Progenitor cell of endocrine pancreas (in vitro differentiated cells): ENCODE measurements at places on chromosomes 12 and 14. TPM values are rescaled to one million over a fixed set of nuclear protein-coding genes. Genes with fewer than 3 reads are reported as not detected.

WNT1 gene
- not detected in 2 replicates for total RNA-seq

CD163L1 gene
- total RNA-seq: 1.1 TPM in 2 replicates

NPFF gene
- not detected in 2 replicates for total RNA-seq

KRT82 gene
- not detected in 2 replicates for total RNA-seq

SIX4 gene
- total RNA-seq: 20.4 and 21.7 TPM in 2 replicates

SPTLC2 gene
- 53.6 and 54.2 TPM in 2 replicates for total RNA-seq

ASCL1 gene
- 8.3 and 8.4 TPM in 2 replicates for total RNA-seq

SERPINA10 gene
- 2.6 and 3.2 TPM in 2 replicates for total RNA-seq

HECTD1 gene
- total RNA-seq: 154 and 163 TPM in 2 replicates

TNFRSF1A gene
- total RNA-seq: 67.5 and 68.8 TPM in 2 replicates

C1S gene
- 4.1 and 4.8 TPM in 2 replicates for total RNA-seq

CLEC4A gene
- total RNA-seq: 0.36 and 1.0 TPM in 2 replicates

TOMM20L gene
- 0.55 TPM in 1 of 2 replicates, not detected in the other for total RNA-seq

PTPRQ gene
- total RNA-seq: 0.16 and 0.19 TPM in 2 replicates

SIX6 gene
- total RNA-seq: not detected in 2 replicates

AJUBA gene
- 97.1 and 104 TPM in 2 replicates for total RNA-seq

AQP5 gene
- 1.8 and 2.0 TPM in 2 replicates for total RNA-seq

ZBTB39 gene
- total RNA-seq: 20.7 and 20.8 TPM in 2 replicates

ARF3 gene
- total RNA-seq: 135 and 149 TPM in 2 replicates

GNB3 gene
- 5.6 and 7.0 TPM in 2 replicates for total RNA-seq

CARMIL3 gene
- total RNA-seq: 4.3 and 4.9 TPM in 2 replicates

KRT3 gene
- not detected in 2 replicates for total RNA-seq
